ENCODE measurements at places on chromosomes 12 and 14. TPM values are rescaled to one million over a fixed set of nuclear protein-coding genes. Genes with fewer than 3 reads are reported as not detected.

LPAR5 gene
- total RNA-seq: 11.4 TPM

DNA sequence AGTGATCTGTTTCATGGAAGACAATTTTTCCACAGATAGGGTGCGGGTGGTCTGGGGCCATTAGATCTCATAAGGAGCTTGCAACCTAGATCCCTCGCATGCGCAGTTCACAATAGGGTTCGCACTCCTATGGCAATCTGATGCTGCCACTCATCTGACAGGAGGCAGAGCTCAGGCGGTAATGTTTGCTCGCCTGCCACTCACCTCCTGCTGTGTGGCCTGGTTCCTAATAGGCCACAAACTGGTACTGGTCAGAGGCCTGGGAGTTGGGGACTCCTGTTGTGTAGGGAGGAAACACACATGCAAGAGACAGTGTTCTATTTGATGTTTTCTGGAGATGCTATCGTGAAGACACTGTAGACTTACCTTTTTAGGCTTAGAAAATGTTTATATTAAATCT lies 77.0 kb upstream of the FGD4 start:
- H3K27me3 ChIP-seq: no peaks in the 10 kb centered on the region
- H3K36me3 ChIP-seq: no peaks in the 10 kb centered on the region
- H3K27ac ChIP-seq: no peak overlapping the region
- no peak for DNase-seq
- H3K4me1 ChIP-seq: no peaks in the 10 kb centered on the region

DNA sequence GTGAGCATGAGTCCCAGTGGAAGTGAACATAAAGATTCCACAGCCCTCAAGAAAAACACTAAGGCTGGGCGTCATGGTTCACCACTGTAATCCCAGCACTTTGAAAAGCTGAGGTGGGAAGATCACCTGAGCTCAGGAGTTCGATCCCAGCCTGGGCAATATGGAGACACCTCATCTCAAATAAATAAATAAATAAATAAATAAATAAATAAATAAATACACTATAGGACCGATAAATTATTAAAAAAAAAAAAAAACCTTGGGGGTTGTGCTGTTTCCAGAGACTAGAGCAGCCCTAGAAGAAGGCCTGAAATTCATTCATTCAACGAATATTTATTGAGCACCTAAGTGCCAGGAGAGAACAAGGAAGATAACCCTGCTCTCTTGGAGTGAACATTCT lies 1.5 kb upstream of the KANSL2 start:
- peaks cover 27% of the 10 kb centered on the region for H3K4me1 ChIP-seq
- no peak for DNase-seq
- H3K27me3 ChIP-seq: no peaks in the 10 kb centered on the region
- peaks cover 9% of the 10 kb centered on the region for H3K36me3 ChIP-seq
- no peak overlapping the region for H3K4me3 ChIP-seq
- H3K27ac ChIP-seq: no peak overlapping the region

DNA sequence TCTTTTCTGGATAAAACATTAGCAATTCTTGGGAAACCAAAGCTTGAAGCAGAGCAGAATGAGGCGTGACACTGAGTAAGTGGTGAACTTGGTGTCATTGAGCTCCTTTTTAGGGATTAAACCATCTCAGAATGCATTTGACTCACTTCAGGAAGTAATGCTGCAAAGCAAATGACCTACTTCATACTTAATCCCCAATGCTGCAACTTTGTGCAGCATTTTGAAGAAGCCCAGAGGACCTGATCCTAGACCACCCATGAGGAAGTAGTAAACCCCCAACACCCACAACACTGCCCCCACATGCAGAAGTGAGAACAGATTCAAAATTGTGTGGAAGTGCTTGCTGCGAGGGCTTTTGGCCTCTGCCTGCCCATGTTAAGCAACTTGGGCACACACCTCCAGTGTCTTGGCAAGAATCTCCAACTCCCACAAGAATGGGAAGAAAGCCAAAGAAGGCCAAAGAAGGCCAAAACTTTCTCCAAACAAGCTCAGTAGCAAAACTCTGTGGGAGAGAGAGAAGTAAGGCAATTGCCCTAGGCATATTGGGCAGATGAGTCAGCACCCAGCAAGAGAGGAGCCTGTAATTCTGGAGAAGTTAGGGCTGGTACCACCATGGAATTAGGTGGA lies 69.2 kb upstream of the ETV6 start:
- H3K27me3 ChIP-seq: no peaks in the 10 kb centered on the region
- no peak overlapping the region for H3K27ac ChIP-seq
- no peak for DNase-seq

DNA sequence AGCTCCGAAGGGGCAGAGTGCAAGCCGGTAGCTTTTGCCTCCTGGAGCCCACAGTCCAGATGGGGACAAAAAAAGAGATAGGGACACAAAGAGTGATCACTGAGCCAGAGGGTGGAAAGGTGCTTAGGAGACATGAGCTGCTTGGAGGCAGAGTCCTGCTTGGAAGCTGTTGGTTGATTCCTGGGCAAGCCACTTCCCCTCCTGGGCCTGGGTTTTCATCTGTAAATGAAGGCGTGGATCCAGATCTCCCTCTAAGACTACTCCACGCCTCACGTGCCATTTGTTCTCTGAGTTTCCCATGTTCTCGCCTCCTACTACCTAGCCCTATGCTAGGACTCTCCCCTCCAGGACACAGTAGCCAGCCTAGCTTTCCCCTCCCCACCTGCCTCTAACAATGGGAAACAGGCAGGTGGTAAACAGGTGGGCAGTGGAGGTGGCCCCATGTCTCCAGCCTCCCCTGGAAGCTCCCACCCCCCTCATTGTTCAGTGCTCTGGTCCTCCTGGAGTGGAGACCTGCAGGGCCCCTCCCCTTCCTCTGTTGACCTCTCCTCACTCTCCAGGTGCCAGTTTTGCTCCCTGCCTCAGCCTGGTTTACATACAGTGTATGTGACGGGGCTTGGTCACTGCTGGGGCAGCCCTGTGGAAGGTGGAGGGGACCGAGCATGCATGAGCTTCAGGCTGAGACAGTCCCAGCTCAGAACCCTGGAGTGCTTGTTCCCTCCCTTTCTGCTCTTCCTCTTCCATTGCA lies 3.8 kb downstream of the SERPINA3 start:
- H3K27ac ChIP-seq: no peak overlapping the region
- no peaks in the 10 kb centered on the region for H3K4me1 ChIP-seq

DNA sequence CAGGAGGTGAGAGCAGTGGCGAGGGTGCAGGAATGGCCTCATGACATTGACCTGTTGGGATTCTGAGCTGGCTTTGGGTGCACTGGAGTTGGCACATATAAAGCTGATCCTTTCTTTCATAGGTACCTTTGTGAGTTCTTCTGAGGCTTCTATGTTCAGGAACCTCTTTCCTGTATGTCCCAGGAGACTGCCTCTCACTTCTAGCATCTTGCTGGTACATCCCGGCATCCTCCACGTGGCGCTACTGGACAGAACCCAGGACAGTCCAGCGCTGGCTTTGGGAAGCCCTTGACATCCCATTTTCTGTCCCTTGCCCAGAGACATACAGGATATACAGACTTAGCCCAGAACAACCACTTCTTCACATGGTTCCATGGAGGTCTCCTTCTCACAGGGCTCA lies 44.4 kb upstream of the BATF start:
- H3K27ac ChIP-seq: no peak overlapping the region
- H3K4me1 ChIP-seq: no peaks in the 10 kb centered on the region
- H3K36me3 ChIP-seq: no peaks in the 10 kb centered on the region
- no peak overlapping the region for H3K4me3 ChIP-seq

DNA sequence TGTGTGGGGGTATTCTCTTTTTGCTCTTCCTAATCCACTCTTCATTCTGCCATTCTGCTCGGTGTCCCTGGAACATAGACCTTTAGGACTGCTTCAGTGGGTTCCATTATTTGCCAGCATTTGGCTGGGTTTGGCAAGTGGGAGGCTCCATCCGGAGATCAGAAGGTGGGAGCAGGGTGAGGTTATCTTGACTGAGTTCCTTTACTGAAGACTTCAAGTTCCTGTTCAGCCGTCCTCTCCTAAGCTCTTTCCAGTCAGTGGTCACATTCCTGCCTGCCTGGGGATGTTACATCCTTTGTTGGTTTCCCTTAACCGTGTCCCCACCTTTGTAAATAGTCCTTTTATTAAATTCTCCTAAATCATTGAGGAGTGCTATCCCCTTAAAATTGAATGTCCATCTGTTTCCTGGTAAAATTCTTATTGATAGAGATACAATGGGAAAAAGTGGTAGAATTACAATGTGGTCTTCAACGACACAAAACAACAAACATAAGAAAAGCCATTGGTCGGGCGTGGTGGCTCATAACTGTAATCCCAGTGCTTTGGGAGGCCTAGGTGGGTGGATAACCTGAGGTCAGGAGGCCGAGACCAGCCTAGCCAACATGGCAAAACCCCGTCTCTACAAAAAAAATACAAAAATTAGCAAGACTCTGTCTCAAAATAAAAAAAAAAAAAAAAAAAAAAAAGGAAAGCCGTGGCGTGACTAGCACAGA lies 5.0 kb upstream of the MIA2 start:
- H3K4me1 ChIP-seq: peaks cover 23% of the 10 kb centered on the region
- no peaks in the 10 kb centered on the region for H3K36me3 ChIP-seq
- H3K4me3 ChIP-seq: no peak overlapping the region
- DNase-seq: no peak
- no peaks in the 10 kb centered on the region for H3K27me3 ChIP-seq
